Heart right ventricle (tissue), 16 donors: ENCODE measurements at places on chromosomes 4 and X. TPM values are rescaled to one million over a fixed set of nuclear protein-coding genes. Genes with fewer than 3 reads are reported as not detected.
A peak's percentile ranks its signal among the peaks of the same experiment; 100 is the strongest.

DNA sequence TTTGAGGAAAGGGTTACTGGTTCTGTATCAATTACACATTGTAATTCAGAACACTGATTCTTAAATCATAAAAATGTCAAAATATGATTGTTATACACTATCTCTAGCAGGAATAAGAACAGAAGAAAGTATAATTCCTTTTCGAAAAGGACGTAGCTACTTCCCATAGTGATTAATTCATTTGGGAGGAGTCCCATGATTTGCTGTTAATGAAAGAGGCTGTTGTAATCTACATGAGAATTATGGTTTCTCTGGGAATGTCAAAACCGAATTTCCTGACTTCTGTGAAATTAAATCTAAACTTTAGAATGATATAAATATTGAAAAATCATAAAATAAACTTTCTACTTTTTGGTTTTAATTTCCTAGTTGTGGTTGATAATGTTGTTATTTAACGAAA is 191.1 kb upstream of the ETNPPL start:
- no peak for DNase-seq

GRCh38 chr4:123037804-123038203 is 115.4 kb upstream of the NUDT6 start:
- DNase-seq: no peak

DNA sequence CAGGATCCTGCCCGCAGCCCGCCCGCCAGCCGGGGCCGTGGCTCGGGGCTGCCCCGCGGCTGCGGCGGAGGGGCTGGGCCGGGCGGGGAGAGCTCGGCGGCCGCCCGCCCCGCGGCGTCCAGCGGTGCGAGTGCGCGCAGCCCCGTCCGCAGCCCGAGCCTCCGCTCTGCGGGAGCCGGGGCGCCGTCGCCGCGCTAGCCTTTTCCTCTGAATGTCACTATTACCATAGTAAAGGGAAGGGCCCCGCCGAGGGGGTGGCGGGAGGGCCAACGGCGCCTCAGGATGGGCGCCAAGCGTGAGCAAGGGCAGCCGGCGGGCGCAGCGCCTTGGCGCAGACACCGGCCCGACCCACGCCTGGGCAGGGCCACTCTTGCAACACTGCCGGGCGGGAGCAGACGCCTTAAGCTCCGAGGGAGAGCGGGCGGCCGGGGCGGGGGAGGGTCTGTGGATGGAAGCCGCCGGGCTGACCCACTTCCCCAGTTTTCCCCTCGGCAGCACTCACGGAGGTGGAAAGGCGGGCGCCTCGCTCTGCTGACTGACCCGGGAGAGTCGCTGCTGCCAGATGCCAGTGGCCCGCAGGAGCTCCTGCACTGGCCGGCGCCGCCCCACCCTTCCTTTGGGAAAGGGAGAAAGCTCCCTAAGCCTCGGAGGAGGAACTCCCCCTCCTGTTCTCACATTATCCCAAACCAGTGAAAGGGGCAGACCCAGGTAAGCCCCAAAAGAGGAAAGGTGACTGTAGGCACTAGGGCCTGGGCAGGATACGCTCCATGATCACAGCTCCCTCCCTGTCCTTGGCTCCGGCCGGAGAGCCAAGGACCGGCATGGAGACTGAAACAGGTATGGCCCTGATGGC is 329.4 kb downstream of the HNRNPD start:
- DNase-seq: peak; percentile 18

DNA sequence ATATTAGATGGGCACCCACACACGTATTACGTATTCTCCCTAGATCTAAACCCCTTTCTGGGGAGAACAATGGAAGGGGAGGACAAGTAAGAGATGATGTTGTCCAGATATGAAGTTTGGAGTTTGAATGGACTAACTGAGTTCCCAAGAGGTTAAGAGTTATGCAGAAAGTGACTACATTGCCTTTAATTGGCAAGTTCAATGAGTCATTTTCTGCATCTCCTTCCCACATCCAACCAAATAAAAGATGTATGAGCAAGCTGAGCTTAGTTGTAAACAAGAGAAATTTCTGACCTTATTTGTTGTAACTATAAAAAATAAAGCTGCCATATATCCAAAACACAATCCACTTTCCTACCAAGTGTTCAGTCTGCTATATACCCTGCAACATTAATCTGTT is 50.5 kb downstream of the TIGD2 start:
- no peak for DNase-seq

CD99L2 gene
- polyA plus RNA-seq: 32.6 TPM

SHROOM4 gene
- polyA plus RNA-seq: 17.9 TPM

DNA sequence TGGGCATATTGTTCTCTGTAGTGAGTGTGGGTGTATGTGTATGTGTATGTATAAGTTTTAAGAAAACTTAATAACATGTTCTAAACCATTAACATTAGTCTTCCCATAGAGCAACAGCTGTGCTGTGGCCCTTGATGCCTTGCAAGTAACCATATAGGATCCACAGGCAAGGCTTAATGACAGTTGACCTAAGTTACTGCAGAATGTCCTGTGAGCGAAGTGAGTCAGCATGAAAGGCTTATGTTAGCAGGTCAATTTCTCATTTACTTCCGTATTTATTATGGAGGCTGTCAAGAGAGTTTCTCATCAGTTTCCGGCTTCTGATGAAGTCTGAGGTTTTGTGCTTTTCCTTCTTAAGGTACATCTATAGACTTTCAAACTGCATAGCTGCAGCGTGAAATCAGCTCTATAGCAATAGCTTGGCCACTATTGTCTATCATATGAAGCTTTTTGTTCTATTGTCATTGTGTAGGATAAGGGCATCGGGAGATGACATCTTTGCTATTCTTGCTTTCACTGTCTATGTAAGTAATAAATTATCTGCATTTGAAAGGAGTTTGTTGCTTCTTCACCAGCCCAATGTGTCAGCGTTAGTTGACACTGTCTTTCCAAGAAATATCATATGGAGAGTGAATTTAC is 1153.4 kb upstream of the AGA start:
- no peak for DNase-seq

MMAA gene
- 3.3 TPM for polyA plus RNA-seq

GRCh38 chr4:25449270-25449669 is 72.2 kb downstream of the ANAPC4 start:
- no peak for DNase-seq

DNA sequence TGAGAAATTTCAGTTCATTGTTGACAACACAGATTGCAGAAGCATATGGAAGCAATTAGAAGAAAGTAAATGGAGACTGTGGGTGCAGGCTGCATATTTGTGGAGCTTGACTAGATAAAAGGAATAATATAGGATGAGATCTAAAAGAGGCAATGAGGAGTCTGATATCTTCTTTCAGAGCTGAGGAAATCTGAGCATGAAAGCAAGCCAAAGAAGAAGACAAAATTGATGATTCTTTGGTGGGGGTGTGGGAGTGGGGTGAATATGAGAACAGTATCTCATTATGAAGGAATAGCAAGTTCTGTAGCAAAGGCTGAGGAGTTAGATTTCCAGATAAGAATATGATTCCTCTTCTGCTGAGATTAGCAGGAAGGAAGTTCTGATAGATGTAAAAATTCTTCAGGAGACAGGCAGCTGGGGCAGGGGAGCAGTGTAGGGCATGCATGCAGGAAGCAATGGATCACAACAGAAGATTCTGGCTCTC is 6.1 kb upstream of the PDHA2 start:
- no peak for DNase-seq

TRPC5OS gene
- polyA plus RNA-seq: not detected

SPANXA1 gene
- polyA plus RNA-seq: not detected

DNA sequence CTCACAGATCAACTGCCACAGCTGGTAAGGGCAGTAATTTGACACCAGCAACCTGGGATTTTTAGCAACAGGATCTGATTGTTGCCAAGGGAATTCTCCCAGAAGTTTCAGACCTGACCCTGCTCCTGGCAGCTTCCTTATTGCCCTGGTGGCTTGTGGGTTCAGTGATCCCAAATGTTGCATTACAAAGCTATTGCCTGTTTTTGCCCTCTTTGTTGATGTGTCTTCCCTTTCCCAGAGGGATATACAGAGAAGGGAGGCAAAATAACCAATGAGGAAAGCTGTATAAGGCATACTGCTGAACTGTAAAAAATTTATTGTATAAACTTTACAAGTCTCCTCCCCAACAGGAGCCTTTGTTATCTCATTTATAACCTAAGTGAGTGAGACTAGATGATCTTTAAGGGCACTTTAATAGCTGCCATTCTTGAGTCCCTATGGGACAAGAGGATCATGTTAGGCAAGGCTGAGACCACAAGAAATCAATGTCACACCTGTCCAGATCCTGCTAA is 22.2 kb downstream of the VSIG4 start:
- no peak for DNase-seq

- DNase-seq: no peak
These were observed 113.7 kb upstream of the TSPAN5 start for GRCh38 chr4:98771959-98772632.
